ENCODE measurements at places on chromosomes 2 and 18. TPM values are rescaled to one million over a fixed set of nuclear protein-coding genes. Genes with fewer than 3 reads are reported as not detected.

DNA sequence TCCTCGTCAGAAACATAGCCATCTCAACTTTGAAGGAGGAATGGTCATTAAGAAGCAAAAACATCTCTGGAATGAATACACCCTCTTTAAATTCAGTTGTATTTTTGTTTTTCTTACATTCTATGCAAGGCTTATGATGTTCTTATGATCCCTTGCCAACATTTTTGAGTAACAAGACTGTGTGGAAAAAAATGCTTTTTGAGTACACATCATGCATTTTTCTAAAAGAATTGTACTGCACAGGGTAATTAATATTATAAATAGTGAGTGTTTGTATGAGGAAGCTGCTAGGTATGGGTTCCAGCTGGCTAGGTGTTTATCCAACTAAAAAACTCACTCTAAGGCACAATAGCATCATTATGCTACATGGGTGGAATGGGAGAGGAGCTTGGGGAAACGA, 59.0 kb upstream of the SPATS2L start:
- H3K27me3 ChIP-seq: no peaks in the 10 kb centered on the region
- peaks cover under 1% of the 10 kb centered on the region for H3K4me1 ChIP-seq
- no peak for DNase-seq
- H3K36me3 ChIP-seq: no peaks in the 10 kb centered on the region

DNA sequence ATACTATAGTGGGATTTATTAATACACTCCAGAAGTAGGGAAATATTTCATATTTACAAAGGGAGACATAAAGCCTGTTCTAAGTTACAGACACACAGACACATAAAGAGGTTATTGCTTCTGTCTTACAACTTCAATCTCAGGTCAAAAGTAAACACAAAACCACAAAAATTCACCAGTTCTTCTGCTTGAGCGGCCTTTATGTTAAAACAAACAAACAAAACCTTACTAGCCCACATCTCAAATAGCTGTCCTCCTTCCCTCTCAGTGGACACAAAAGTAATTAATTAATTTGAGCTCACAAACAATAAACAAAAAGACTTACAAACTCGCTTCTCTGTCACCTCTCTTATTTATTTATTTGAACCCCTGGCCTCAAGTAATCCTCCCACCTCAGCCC, 1.5 kb upstream of the ASNSD1 start:
- H3K36me3 ChIP-seq: no peaks in the 10 kb centered on the region
- no peak overlapping the region for H3K4me3 ChIP-seq
- H3K4me1 ChIP-seq: peaks cover 6% of the 10 kb centered on the region
- no peaks in the 10 kb centered on the region for H3K27me3 ChIP-seq

DNA sequence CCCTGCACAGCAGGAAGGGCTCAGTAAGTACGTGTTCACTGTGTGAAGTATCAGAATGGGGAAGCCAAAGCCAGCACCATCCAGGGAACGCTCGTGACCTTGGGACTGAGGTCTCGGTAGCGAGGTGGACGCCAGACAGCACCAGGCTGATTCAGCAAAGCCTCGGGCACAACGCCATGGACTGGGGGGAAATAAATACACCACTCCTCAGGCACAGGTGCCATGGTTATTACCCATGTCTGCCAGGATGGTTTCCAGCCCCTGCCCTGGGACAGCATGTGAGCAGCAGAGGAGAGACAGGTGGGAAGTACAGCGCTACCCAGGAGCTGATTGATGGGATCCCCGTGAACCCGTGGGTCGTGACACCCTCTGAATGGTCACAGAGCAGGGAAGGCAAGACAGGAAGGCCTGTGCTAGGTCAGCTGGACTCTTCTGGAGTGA, 53.0 kb downstream of the REEP1 start:
- peak; percentile 77 for DNase-seq
- no peaks in the 10 kb centered on the region for H3K36me3 ChIP-seq
- no peak overlapping the region for H3K4me3 ChIP-seq

- H3K27ac ChIP-seq: no peak overlapping the region
- DNase-seq: no peak
- no peak overlapping the region for H3K4me3 ChIP-seq
- peaks cover 3% of the 10 kb centered on the region for H3K27me3 ChIP-seq
- H3K4me1 ChIP-seq: no peaks in the 10 kb centered on the region
These were observed 17.1 kb upstream of the POU3F3 start for GRCh38 chr2:104836841-104837240.

DNA sequence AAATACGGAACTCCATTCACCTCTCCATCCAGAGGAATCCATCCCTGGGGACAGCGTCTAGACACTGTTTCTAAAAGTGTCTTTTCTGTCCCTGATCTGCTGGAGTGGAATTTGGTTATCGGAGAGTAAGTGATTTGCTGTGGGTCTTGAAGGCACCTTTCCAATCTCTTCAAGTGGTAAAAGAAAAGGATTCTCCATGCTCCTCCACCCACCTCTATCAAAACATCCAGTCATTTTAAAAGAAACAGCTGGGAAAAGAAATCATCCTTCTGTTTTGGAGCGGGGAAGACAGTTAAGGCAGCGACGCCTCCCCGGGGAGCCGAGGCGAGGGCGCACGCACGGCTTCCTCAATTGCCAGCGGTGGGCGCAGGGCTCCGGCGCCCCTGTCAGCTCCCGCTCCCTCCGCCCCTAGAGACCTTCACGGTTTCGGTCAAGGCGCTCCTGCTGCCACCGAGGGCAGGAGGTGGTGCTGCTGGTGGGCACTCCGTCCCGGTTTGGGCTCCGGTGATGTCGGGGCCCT, 547 bp downstream of the SLC35F5 start:
- H3K27me3 ChIP-seq: no peaks in the 10 kb centered on the region
- peak overlapping the region; percentile 95 for H3K4me3 ChIP-seq
- H3K4me1 ChIP-seq: peaks cover 2% of the 10 kb centered on the region
- peak overlapping the region; percentile 97 for H3K27ac ChIP-seq
- peaks cover 2% of the 10 kb centered on the region for H3K36me3 ChIP-seq

DNA sequence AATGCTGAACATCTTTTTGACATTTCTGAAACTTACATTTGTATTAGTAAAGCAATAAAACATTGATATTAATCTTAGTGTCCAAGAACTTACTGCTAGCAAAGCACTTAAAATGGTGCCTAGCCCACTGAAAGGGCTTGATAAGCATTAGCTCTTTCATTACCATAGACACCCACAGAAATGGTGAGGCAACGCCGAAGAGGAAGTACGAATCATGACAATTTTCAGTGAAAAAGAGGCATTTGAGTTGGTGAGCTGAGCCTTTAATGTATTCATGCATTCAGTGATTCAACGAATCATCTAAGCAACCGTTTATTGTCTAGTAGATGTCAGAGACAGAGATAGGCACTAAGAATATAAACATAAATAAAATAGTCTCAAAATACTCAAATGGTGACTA, 101.1 kb downstream of the PIGN start:
- H3K4me3 ChIP-seq: no peak overlapping the region
- no peak overlapping the region for H3K27ac ChIP-seq
- no peaks in the 10 kb centered on the region for H3K4me1 ChIP-seq
- no peaks in the 10 kb centered on the region for H3K27me3 ChIP-seq
- no peak for DNase-seq
- no peaks in the 10 kb centered on the region for H3K36me3 ChIP-seq

- no peaks in the 10 kb centered on the region for H3K36me3 ChIP-seq
- H3K27me3 ChIP-seq: no peaks in the 10 kb centered on the region
- no peak for DNase-seq
- peaks cover 29% of the 10 kb centered on the region for H3K4me1 ChIP-seq
- H3K27ac ChIP-seq: no peak overlapping the region
These were observed 25.7 kb downstream of the MAP4K3 start for GRCh38 chr2:39411181-39411944.

DNA sequence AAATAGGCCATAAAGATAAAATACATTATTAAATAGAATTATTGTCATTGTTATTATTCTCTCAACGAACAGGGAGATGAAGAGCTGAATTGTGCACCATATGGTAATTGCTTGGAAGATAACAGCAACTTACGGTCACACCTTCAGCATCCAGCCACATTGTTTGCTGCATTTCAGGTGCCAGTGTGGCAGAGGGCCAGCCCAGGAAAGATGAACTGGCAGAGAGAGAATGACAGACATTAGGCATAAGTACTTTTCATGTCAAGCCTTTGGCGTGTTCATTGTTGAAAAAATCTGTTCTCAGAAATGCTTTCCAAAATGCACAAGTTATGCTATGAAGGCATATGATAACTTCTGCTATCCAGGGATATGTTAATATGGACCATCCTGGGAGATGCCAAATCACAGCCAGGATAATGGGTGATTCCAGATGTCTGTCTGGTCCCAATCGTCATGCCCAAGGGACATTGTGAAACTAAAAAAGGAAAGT, 748.6 kb upstream of the PIK3C3 start:
- no peak for DNase-seq
- no peaks in the 10 kb centered on the region for H3K36me3 ChIP-seq
- no peaks in the 10 kb centered on the region for H3K4me1 ChIP-seq

DNA sequence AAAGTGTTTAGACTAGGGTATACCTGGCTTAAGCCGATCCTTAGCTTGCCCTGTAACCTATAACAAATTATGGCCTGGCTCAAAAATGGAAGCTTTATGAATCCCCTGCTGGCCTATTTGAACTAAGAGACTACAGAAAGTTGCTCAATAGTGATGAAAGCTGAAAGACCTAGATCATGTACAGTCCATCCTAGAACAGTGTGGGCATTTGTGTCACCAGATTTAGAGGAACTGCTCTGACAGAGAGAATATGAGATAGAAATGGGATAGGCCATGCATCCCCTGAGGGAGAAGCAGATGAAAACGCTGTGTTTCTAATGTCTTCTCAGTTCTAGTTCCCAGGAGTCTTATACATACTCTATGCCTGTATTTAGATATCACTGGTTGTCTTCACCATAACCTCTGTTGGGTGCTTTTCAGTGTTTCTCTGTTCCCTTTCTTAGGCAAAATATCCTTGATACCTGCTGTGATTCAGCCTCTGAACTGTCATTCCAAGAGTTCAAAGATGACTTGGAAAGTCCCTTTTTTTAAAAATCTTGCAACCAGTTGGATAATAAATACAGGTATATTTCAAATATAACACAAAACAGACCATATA, 246.9 kb upstream of the SLC39A10 start:
- DNase-seq: no peak
- no peaks in the 10 kb centered on the region for H3K4me1 ChIP-seq
- H3K36me3 ChIP-seq: no peaks in the 10 kb centered on the region
- H3K4me3 ChIP-seq: no peak overlapping the region
- no peaks in the 10 kb centered on the region for H3K27me3 ChIP-seq

DNA sequence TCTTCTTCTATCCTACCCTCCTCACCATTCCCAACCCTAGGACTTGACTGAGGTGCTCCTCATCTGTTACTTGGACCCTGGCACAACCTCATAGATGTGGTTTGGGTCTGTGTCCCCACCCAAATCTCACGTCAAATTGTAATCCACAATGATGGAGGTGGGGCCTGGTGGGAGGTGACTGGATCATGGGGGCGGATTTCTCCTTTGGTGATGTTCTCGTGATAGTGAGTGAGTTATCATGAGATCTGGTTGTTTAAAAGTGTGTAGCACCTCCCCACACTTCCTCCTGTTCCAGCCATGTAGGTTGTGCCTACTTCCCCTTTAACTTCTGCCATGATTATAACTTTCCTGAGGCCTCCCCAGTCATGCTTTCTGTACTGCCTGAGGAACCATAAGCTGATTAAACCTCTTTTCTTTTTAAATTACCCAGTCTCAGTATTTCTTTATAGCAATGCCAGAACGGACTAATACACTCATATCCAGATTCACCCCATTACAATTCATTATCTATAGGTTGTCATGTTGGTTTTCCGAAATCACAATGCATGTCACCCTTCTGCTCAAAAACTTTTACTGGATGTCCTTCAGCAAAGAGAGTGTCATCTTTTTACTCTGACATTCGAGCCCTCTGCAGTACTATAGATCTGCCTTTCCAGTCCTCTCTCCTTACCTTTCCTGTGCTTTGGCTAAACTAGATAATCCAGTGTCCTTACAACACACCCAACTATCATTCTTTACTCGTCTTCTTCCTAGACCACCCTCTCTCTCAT, 45.7 kb downstream of the APOB start:
- no peaks in the 10 kb centered on the region for H3K27me3 ChIP-seq
- no peaks in the 10 kb centered on the region for H3K36me3 ChIP-seq
- no peak overlapping the region for H3K27ac ChIP-seq
- H3K4me1 ChIP-seq: no peaks in the 10 kb centered on the region
- no peak overlapping the region for H3K4me3 ChIP-seq
- no peak for DNase-seq

DNA sequence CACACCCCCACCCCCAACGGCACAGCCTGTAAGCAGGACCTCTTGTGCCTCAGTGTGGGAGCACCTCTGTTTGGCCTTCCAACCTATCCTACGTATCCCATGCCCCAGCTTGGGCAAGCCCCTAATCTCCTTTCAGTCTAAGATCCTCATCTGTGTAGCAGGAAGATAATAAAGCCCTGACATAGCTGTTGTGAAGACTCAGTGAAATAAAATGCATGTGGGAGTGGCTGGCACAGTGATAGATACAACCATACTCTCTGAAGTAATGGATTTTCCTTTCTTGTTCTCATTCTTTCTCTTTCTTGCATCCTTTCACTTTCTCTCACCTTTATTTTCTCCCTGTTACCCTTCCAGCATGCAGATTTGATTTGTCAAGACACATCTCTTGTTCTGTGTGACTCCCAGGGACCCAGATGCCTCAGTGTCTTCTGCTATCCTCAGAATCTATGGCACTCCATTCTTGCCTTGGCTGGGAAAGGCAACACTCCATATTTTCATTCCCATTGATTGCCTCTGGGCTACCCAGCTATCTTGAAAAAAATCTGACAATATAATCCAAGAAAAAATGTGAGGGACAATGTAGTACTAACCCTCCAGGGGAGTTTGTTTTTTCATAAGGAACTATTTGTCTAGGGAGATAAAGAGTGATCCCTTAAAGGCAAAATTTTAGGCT, 207.2 kb upstream of the SETBP1 start:
- H3K4me3 ChIP-seq: no peak overlapping the region
- no peak for DNase-seq
- H3K4me1 ChIP-seq: no peaks in the 10 kb centered on the region
- H3K36me3 ChIP-seq: no peaks in the 10 kb centered on the region
- no peaks in the 10 kb centered on the region for H3K27me3 ChIP-seq

GRCh38 chr2:187198136-187198535, 249.9 kb downstream of the CALCRL start:
- DNase-seq: no peak
- no peaks in the 10 kb centered on the region for H3K27me3 ChIP-seq
- H3K27ac ChIP-seq: no peak overlapping the region
- H3K36me3 ChIP-seq: no peaks in the 10 kb centered on the region
- no peaks in the 10 kb centered on the region for H3K4me1 ChIP-seq

DNA sequence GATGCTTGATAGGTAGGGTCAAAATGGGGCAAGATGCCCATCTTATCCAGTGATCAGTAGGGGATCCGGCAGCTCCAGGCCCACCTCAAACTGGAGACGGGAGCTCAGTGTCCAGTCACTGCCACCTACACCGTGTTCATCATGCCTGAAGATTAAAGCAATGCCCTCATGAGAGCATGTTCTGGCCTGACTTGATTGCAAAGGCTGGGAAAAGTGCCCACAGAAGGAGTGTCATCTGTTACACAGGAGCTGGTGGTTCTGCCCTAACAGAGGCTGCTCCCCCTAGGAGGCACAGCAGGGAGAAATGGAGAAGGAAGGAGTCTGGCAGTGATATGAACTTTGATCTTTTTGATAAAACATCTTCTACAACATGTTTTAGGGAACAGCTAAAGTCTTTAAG, 92.3 kb downstream of the CCBE1 start:
- H3K4me1 ChIP-seq: peaks cover 11% of the 10 kb centered on the region
- H3K4me3 ChIP-seq: no peak overlapping the region
- H3K27me3 ChIP-seq: no peaks in the 10 kb centered on the region
- H3K27ac ChIP-seq: no peak overlapping the region
- no peak for DNase-seq

The HSBP1L1 gene
- 43.6 TPM for polyA plus RNA-seq

The INHA gene
- 2.5 TPM for polyA plus RNA-seq

The FER1L5 gene
- polyA plus RNA-seq: 0.15 TPM

The ASXL3 gene
- 0.71 TPM for polyA plus RNA-seq

The TUBB8B gene
- polyA plus RNA-seq: 0.45 TPM

The PARD6G gene
- 10.7 TPM for polyA plus RNA-seq

The SLC23A3 gene
- polyA plus RNA-seq: 10.9 TPM
